ENCODE measurements at places on chromosomes 5 and 9. TPM values are rescaled to one million over a fixed set of nuclear protein-coding genes. Genes with fewer than 3 reads are reported as not detected.

DNA sequence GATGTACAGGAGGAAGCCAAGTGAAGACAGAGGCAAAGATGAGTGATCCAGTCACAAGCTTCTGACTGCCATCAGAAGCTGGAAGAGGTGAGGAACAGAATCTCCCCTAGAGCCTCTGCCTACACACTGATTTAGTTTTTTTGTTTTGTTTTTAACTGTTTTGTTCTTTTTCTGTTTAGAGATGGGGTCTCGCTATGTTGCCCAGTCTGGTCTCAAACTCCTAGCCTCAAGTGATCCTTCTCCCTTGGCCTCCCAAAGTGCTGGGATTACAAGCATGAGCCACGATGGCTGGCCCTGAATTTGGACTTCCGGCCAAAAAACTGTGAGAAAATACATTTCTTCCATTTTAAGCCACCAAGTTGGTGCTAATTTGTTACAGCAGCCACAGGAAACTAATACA is 204.7 kb upstream of the ZNF608 start:
- DNase-seq = no peak

DNA sequence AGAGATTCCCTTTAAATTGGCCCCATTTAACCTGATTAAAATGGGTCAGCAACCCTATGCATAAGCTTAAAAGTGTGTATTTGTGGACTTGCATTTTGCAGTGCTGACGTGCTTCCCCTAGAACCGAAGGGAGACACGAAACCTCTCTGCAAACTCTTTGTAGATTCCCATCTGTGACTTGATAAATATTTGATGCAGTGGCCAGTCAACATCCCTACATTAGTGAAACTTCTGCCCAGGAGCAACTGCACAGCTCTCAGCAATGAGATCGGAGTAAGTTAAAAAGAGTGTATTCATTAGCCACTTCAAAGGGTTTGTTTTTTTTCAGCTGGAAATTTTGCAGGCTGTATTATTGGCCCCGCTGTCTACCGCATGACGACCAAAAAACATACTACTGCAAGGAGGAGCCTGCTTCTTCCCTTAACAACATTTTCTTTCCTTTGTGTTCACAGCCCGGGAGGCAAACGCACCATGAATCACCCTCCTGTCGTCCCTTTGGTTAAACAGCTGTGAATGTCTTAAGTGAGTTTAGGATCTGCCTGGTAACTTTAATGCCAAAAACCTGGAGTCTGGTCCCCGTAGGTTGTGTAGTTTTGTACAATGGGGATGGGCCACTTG is 38.0 kb upstream of the TCERG1 start:
- DNase-seq = no peak

GRCh38 chr9:129609486-129610212 is 11.3 kb downstream of the C9orf50 start:
- DNase-seq = peak; percentile 87

Gene IL4
- not detected for polyA plus RNA-seq

Gene ASS1
- 58.6 TPM for polyA plus RNA-seq

Measured in muscle of back (tissue), 13 donors.